ENCODE measurements at places on chromosomes 6 and 20.

GRCh38 chr20:49880177-49880576, 35.2 kb downstream of the SPATA2 start:
- DNase-seq = no peak

- DNase-seq = no peak
These were observed 535 bp upstream of the ABCF1 start for GRCh38 chr6:30570740-30571074.

GRCh38 chr6:128400875-128401274, 119.5 kb downstream of the PTPRK start:
- no peak for DNase-seq

- DNase-seq = no peak
These were observed 89.6 kb downstream of the MRAP2 start for GRCh38 chr6:84123186-84123585.

- DNase-seq = no peak
These were observed 67.6 kb downstream of the B3GAT2 start for GRCh38 chr6:70889270-70889669.

DNA sequence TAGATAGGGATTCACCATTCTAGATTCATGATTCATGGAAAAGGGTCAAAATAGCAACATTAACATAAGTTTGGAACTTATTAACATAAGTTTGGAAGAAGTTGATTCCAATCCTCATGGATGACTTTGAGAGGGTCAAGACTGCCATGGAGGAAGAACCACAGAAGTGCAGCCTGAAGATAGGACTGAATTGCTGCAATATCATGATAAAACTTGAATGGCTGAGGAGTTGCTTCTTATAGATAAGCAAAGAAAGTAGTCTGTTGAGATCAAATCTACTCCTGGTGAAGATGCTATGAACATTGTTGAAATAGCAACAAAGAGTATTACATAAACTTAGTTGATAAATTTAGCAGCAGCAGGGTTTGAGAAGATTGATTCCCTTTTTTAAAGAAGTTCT, 62.2 kb downstream of the GMDS start:
- no peak for DNase-seq

DNA sequence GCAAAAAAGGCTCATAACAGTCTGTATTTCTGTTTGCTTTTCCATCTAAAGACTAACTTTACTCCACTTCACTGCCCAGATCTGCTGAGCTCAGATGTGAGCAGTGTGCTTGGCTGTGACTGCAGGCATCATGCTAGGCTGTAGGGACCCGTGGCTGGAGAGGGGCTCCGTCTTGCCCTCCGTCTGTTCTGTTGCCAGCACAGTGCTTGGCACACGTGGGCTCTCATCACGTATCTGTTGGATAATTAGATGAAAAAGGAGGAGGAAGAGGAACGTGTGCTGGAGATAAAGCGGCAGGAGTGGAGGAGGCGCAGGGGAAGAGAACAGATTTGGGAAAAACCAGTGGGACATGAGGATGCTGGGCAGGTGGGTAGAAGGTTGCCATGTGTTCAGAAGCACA, 57.6 kb upstream of the IER3 start:
- DNase-seq = no peak

- no peak for DNase-seq
These were observed 3.1 kb upstream of the LAMA5 start for GRCh38 chr20:62370115-62370806.

- DNase-seq = no peak
These were observed 301.6 kb upstream of the ADGRB3 start for GRCh38 chr6:68333442-68333841.

DNA sequence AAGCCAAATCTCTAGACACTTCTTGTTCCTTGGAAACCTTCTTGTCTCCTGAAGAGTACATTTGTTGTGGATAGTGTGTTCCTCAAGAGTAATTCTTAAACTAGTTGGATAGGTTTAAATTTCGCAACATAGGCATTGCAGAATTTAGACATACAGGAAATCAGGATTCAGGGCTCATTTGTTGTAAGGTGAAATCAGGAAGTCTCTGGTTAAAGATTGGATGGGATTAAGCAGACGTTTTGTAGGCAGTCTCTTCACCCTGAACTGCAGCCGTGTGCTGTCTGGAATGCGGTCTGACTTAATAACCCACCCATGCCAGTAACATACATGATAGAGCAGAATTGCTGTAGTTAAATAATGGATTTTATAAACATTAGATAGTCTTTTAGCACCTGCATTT, 21.7 kb downstream of the HIVEP1 start:
- DNase-seq = no peak

GRCh38 chr6:17269840-17270239, 11.3 kb upstream of the RBM24 start:
- no peak for DNase-seq

- no peak for DNase-seq
These were observed 1274.9 kb upstream of the GJE1 start for GRCh38 chr6:140857739-140858380.

DNA sequence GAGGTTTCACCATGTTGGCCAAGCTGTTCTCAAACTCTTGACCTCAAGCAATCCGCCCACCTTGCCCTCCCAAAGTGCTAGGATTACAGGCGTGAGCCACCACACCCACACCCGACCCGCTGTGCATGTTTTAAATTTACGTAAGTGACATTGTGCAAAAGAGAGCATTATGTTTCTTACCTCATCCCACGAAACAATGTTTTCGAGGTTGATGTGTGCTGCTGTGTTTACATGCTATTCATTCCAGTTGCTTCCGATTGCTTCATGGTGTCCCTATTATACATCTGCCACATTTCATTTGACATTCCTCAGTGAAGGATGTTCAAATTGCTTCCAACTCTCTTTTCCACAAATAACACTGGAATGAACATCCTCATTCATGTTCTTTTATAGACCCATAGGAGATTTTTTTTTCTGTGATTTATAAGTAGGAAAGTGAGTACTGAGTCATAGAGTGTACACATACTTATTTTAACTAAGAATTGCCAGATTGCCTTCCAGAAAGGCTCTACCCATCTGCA, 403.9 kb upstream of the JARID2 start:
- DNase-seq = no peak

GRCh38 chr20:3102575-3103368, 18.2 kb upstream of the AVP start:
- DNase-seq = no peak

DNA sequence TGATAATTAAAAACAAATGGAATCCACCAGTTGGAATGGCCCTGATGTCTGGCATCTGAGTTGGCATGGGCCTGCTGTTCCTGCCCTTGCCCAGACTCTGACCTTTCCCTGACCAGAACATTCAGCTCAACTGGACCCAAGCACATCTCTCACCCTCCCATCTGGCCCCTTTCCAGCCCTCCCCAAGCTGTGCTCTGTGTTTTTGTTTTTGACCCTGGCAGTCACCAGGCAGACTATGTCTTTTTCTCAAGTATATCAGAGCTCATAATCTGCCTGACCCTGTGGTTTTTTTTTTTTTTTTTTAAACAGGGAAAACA, 117.6 kb downstream of the TRDN start:
- no peak for DNase-seq

DNA sequence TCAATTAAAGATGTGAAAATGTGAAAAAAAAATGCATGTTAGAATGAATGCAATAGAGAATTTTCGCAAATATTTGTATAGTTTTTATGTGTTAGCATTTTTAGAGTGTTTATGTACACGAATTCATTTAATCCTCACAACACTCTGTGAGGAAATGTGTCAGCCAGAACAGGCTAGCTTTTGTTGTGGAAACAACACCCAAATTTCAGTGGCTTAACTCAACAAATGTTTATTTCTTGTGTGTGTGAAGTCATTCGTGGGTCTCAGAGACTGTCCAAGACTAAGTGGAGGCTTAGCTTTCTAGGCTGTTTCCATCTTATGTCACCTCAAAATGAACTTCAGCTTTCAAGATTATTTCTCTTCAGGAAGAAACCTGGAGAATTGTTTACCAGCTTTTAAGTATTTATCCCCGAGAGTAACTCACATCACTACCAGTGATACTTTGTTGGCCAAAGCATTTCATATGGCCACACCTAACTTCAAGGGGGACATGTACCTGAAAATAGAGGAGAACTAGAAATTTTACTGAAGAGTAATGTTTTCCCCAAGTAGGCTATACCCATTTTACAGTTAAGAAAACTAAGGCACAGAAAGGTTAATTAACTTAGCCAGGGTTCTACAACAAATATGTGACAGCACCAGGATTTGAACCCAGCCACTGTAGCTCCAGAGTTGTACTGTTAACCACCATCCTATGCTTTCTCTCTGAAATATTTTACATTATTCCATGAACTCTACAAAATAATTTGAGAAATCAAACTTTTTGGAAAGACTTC, 306.1 kb downstream of the QKI start:
- DNase-seq = no peak

GRCh38 chr6:46719099-46719498, 16.1 kb downstream of the PLA2G7 start:
- DNase-seq = no peak

DNA sequence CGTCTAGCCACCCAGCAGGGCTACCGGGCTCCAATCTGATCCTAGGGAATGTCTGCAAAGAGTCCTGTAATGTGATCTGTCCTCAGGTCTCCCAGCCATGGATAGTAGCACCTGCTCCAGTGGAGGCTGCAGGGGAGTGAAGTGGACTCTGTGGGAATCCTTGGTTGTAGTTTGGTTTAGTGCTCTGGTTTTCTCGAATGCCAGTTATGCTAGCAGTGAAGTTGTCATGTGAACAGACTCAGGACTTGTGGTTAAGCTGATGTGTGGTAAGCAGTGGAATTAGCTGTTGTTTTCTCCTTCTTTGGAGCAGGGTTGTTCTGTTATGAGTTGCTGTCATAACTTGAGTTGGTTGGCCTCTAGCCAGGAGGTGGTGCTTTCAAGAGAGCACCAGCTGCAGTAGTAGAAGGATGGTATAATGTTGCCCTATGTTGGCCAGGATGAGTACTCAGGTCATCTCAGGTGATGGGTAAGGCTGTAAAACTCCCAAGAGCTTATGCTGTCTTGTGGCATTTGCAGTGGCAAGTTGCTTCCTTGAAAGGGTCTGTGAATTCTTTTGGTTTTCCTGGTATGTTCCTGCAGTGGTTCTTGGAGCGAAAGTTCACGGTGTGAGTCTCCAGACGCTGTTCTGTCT, 390.2 kb downstream of the UTRN start:
- DNase-seq = no peak

DNA sequence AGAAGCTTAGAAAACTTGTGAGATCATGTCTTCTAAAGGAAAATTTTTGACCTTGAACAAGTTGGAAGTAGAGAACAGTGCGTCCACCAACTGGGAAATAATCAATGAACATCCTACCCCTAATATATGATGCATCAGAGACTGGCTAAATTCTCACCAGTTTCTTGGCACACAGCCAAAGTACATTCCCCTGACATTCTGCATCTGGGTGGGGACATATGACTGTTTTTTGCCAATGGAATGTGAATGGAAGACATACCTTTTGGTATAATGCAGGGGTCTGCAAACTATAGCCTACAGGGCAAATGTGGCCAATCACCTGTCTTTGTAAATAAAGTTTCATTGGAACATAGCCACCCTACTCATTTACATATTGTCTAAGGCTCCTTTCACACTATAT, 84.7 kb downstream of the HAO1 start:
- no peak for DNase-seq

- no peak for DNase-seq
These were observed 144.2 kb downstream of the PREX1 start for GRCh38 chr20:48683467-48684175.

DNA sequence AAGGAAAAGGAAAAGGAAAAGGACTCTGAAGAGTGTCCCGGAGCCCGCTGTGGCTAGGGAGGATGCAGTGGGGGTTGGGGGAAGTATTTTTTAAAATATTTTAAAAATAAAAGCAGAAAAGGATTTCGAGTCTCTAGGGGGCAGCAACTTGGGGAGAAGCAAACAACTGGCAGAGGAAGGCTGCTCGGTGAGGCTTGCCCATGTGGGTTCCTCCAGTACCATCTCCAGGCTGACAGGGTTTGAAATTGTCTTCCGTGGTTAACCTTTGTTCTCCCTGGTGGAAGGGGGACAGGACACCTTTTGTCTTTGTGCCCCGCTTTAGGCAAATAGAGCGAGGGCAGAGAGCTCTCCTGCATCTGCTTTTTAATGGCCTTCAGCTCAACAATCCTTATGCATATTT, 60.4 kb upstream of the SNX9 start:
- DNase-seq = no peak

GRCh38 chr6:13288481-13288880, 39.9 kb downstream of the TBC1D7 start:
- DNase-seq = no peak

GRCh38 chr6:77926198-77926751, 273.4 kb downstream of the MEI4 start:
- DNase-seq = no peak

- no peak for DNase-seq
These were observed 2.9 kb upstream of the SASH1 start for GRCh38 chr6:148339766-148340165.

DNA sequence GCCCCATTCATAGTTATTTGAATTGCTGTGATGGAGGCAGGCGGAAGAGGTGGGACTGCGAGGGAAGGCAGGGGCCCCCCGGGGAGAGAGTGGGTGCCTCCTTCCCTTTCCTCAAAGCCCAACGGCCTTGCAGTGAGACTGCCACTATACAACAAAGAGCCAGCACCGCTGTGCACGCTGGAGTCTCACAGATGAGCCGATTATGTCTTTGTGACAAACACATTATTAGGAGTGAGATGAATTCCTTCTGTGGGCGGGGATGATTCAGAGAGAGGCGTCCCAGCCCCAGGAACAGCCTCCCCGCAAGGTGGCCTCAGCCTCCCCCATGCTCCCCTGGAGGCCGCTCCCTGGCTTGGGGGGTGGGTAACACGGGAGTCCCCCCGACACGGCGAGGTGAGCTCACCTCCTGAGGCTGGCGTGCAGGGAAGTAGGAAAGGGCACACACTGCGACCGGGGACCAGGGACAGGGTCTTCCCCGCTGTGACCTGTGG, 26.7 kb downstream of the NTSR1 start:
- no peak for DNase-seq

DNA sequence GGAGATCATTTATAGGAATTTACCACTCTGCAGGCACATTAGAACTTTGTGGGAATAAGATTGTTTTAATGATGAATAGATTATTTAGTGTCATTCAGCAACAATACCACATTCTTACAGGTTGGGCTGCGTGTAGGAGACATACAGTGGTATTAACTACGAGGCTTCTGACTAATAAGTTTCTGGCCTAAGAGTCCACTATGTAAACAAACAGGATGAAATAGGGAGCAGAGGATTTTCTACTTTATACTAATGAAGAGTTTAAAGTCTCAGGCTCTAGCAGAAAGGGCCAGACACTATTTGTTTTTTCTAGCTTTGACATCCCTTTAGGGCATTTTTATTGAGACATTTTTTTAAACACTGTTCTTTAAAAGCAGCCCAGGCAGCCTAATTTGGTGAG, 75.6 kb downstream of the SLC24A3 start:
- no peak for DNase-seq

DNA sequence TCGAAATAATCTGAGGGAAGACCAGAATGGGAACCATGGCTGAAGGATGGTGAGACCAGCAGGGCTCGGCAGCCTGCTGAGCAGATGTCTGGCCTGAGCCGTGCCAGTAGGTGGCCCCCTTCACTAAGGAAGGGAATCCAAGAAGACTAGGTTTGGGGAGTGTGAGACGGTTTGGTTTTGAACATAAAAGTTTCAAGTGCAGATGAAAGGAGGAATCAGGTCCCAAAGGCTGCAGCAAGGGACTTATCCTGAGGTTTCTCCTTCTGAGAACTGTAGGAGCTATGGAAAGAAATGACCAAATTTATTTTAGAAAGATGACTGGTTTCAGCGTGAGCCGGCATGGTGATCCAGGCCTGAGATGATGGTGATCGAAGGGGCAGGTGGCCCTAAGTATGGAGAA, 4.6 kb upstream of the OSER1 start:
- no peak for DNase-seq

All from cortex of kidney (tissue), 1 donor.